ENCODE measurements at places on chromosomes 3 and 15. TPM values are rescaled to one million over a fixed set of nuclear protein-coding genes. Genes with fewer than 3 reads are reported as not detected.
A peak's percentile ranks its signal among the peaks of the same experiment; 100 is the strongest.

GRCh38 chr15:76440441-76440840, 103.9 kb downstream of the ISL2 start:
- H3K4me1 ChIP-seq = no peaks in the 10 kb centered on the region
- H3K4me3 ChIP-seq = no peak overlapping the region
- no peaks in the 10 kb centered on the region for H3K27me3 ChIP-seq
- DNase-seq = no peak
- no peaks in the 10 kb centered on the region for H3K36me3 ChIP-seq

GRCh38 chr3:194282436-194283122, 68.5 kb downstream of the CPN2 start:
- H3K36me3 ChIP-seq = no peaks in the 10 kb centered on the region
- H3K4me1 ChIP-seq = peaks cover 27% of the 10 kb centered on the region
- no peaks in the 10 kb centered on the region for H3K27me3 ChIP-seq
- no peak overlapping the region for H3K4me3 ChIP-seq
- DNase-seq = no peak

GRCh38 chr3:165753560-165753959, 83.7 kb downstream of the BCHE start:
- H3K36me3 ChIP-seq = no peaks in the 10 kb centered on the region
- DNase-seq = no peak
- no peak overlapping the region for H3K4me3 ChIP-seq
- H3K4me1 ChIP-seq = no peaks in the 10 kb centered on the region
- H3K27ac ChIP-seq = no peak overlapping the region
- H3K27me3 ChIP-seq = no peaks in the 10 kb centered on the region

DNA sequence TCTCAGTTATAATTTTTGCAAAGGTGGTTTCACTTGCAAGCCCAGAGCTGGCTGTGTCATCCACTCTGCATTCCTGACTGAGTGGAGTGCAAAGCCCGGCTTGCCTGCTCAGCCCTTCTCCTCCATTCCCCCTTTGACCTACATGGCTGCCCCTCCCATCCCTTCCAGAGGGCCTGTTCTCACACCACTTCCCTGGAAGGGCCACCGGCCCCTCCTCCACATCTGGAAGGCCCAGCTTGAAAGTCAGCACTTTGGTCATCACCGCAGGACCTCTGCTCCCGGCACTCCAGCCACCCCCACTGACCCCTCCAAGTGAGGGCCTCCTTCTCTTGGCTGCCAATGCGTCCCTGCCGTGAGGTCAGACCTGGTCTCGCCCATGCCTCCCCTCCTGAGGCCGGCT, 74.1 kb upstream of the RNF7 start:
- H3K27me3 ChIP-seq = no peaks in the 10 kb centered on the region
- no peak for DNase-seq
- H3K4me3 ChIP-seq = no peak overlapping the region
- H3K27ac ChIP-seq = no peak overlapping the region
- H3K36me3 ChIP-seq = no peaks in the 10 kb centered on the region

DNA sequence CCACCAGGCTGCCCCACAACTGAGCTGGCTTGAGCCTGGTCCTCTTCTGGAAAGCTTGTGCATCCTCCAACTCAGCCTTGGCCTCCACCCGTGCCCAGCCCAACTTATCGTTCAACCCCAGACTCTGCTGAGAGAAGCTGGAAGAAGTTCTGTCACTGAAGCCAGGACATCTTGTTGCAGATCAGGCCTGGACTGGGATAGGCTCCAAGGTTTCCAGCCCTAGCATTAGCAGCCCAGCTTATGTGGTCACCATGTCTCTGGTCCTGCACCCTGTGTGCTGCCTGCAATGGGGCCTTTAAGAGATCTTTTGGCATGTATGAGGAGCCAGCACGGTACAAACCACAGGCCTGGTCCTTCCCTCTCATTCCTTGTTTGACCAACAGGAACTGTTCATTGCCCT, 15.2 kb upstream of the CAMP start:
- H3K27ac ChIP-seq = no peak overlapping the region
- no peak overlapping the region for H3K4me3 ChIP-seq
- DNase-seq = no peak
- H3K4me1 ChIP-seq = no peaks in the 10 kb centered on the region
- no peaks in the 10 kb centered on the region for H3K36me3 ChIP-seq
- no peaks in the 10 kb centered on the region for H3K27me3 ChIP-seq

DNA sequence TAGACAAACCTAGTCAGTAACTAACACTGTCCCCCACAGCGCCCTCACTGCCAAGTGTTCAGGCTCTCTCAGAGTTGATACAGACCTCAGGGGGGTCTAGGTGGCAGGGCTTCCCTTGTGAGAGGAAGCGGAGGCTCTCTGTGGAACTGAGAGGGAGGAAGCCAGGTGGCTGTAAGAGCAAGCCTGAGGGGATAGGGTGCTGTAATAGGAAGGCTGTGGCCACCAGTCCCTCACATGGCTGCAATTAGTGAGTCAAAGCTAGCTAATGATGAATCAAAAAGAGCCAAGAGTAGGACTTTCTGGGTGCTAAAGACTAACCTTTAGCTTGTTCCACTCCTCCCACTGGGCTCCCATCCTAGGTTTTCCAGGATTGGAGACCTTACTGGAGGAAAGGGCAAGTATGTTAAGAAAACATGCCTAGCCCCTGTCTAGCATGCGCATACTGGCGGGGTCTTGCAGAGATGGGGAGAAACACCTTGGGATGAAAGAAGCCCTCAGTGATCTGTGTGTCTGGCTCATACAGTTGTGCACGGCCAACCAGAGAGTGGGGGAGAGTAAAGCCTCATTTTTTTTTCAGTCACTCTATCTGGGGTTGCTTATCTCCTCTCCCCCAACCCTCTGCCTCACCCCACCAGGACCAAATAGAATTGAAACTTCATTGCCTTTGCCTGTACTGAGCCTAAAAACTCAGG, 13.3 kb upstream of the SOX2 start:
- H3K27me3 ChIP-seq = peaks cover 64% of the 10 kb centered on the region
- DNase-seq = no peak
- no peak overlapping the region for H3K27ac ChIP-seq

DNA sequence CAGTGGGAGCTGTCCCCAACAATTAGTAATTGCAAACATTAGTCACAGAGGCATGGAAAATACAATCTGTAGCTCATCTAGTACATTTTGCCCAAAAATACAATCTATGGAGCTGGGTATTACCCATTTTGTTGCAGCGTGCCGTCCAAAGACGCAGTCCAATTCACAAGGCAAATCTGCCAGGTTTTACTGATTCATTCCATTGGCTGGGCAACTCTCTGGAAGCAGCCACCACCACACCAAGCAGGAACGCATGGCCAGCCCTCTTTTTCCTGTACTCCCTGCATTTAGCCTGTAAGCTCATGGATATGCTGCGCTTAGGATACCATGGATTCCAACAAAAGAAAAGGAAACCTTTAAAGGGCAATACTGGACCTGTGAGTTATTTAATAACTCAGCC, 60.5 kb upstream of the ARRDC4 start:
- H3K36me3 ChIP-seq = no peaks in the 10 kb centered on the region
- no peak overlapping the region for H3K4me3 ChIP-seq
- H3K27ac ChIP-seq = no peak overlapping the region
- H3K27me3 ChIP-seq = no peaks in the 10 kb centered on the region
- H3K4me1 ChIP-seq = peaks cover 16% of the 10 kb centered on the region
- no peak for DNase-seq

DNA sequence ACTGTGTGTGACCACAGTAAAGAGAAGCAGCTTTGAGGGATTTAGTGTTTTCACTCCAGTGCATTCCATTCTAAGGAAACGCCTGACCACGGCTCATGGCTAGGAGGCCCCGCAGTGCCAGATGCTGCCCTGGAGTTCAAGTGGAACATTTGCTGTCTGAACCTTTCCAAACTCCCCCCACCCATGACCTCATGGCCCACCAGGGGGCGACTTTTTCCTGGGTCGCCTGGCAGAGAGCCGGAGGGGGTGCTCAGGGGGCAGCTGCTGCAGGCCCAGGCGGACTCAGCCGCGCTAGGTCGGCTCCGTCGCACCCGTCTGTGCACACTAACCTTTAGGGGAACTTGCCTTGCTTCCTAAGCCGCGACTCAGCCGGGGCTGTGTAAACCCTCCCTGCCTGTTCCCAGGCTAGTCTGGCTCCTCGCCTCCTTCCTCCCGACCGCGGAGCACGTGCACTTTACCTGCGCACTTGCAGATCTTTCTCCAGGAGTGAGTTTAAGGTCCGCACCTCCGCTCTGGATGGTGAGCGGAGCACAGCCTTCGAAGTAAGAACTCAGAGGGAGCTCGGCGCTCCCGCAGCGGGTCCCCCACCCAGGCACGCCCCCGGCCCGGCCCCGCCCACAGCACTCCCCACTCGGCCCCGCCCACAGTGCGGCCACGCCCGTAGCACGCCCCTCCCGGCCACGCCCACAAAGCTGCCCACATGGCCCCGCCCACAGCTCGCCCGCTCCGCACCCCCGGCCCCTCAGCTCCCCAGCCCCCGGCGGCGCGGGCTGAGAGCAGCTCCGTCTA, at the start of gene OCA2:
OCA2 (minus strand) TSS at position 550 of the 789 bp plus-strand sequence. CDS start 17,441 bp downstream, outside the sequence.
- no peaks in the 10 kb centered on the region for H3K27me3 ChIP-seq
- H3K4me3 ChIP-seq = no peak within 1 kb of the TSS
- H3K27ac ChIP-seq = no peak within 1 kb of the TSS
- DNase-seq = peak; percentile 64
- H3K4me1 ChIP-seq = peaks cover 46% of the 10 kb centered on the region

The CLRN1 gene
- not detected for total RNA-seq

The GOLGA8G gene
- total RNA-seq = not detected

The TRIM42 gene
- not detected for total RNA-seq

The DCLK3 gene
- total RNA-seq = not detected

The EMC7 gene
- total RNA-seq = 27.4 TPM
